NCI-H1417 treated with DMSO at 0.1 percent for 48 hours (cell line): ENCODE measurements at places on chromosomes 2 and 18.

GRCh38 chr18:55651236-55651635 is 63.2 kb upstream of the TCF4 start:
- DNase-seq, result no peak

DNA sequence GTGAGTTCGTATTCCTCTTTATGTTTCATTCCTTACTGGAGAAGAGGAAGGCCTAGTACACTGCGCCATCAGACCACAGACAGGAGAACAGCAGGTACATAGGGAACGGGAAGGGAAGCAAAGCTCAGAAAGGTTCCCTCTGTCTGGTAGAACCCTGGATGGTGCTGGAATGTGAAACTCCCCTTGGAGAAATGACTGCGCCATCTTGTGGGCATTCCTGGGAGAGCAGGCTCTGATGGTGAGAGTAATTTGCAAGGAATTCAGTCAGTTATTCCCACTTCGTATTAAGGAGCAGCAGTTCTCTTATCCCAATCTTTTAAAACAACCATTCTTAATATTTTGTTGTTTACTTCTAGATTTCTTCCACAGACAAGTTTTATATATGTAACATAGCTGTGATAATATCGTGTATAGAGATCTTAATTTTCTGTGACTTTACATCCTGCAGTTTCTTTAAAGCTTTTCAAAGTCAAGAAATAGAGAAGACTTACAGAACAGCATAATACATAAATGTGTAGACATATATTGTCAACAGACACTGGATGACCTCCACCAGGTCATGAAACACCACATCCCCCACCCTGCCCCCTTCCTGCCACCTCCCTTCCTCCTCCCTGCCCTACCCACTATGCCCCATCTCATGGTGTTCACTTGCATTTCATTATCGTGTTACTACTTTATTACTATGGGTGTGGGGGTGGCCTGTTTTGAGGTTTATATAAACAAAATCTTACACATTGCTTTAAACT is 83.9 kb downstream of the ARHGEF4 start:
- peak; percentile 17 for DNase-seq

GRCh38 chr18:8208716-8209115 is 400.5 kb upstream of the RAB12 start:
- no peak for DNase-seq

DNA sequence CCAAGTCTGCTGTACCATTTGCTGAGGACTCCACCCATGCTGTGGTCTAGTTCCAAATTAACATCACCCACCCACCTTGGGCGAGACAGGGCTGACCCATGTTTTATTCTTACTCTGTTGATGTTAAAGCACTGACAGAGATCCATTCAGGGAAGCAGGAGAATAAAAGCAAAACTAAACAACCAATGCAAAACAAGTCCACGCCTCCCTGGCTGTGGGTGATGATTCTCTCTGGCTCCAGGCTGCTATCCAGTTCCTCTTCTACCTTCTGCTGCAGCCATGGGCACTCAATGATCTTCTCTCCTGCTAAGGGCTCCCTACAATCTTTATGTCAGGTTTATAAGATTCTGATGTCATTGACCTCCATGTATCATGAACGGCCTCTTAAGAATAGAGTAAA is 786.6 kb upstream of the ID2 start:
- no peak for DNase-seq

GRCh38 chr2:181164699-181165098 is 184.3 kb downstream of the UBE2E3 start:
- no peak for DNase-seq

- DNase-seq, result no peak
Measured at GRCh38 chr2:231159306-231159705, 34.5 kb upstream of the HTR2B start.

DNA sequence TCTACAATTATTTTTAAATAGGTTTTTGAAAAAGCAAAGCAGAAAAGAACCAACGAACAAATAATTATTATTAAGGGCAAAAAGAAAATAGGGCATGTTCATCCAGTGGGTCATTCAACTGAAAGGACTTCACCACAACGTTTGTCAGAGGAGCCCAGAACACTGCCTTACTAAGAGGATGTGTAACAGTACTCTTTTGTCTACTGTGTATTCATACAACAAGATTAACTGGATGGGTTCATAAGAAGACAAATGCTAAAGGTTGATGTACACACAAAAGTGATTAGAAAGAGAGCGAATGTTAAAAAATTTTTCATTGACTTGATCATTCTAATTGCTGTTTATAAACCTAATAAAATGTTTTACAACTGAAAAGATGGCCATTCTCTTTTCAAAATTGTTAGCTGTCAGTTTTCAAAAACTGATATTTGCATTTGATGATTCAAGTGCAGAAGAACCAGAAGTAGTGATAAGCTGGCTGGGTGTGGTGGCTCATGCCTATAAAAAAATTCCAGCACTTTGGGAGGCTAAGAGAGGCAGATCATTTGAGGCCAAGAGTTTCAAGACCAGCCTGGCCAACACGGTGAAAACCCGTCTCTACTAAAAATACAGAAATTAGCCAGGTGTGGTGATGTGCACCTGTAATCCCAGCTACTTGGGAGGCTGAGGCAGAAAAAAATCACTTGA is 33.1 kb downstream of the MGAT4A start:
- DNase-seq, result no peak

DNA sequence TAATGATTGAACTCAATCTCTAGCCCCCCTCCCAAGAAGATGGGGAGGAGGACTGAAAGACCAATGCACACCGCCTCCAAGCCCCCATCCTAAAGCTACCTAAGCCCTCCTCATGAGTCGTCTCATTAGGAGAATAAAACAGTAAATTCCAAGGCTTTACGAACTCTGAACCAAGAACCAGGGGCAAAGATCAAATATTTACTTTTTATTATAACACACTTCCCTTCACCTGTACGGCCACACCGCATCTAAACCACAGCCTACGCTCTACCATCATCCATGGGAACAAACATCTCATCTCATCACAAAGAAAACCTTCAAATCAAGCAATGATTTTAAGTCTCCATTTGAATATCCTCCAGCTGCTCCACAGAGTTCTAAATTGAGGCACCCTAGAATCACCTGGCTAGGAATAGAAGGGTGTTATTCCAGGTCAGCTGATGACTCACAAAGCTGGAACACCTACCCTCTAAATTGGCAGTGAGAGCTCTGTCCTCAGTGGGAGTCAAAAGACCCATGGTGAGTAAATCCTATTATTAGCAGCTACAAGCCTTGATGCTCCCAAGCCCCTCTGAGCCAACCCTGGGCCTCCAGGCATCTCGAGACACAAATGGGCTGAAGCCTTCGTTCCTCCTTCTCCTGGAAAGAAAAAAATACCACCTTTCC is 45.6 kb upstream of the BZW1 start:
- DNase-seq, result no peak

DNA sequence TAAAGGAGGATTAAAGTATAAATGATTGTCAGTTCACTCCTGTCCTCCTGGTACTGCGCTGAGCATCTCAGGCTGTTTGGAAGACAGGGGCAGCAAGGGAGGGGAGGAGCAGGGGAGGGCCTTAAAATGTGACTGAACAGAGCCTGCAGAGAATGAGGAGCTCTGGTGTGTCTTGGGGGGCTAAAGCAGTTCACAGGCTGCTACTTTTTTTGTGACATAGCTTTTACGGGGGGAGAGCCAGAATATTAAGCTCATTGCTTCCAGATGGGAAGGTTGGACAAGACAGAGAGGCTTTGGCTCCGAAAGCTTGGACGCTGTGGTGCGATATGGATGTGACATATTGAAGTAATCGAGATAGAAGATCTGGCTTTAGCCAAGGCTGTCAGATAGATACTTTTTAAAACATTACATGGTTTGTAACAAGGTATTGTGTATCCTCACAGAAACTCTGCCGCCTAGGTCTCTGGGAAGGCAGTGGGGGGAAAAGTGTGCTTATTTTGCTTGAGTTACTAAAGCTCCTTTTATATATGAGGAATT is 40.5 kb downstream of the RDH14 start:
- DNase-seq, result no peak

DNA sequence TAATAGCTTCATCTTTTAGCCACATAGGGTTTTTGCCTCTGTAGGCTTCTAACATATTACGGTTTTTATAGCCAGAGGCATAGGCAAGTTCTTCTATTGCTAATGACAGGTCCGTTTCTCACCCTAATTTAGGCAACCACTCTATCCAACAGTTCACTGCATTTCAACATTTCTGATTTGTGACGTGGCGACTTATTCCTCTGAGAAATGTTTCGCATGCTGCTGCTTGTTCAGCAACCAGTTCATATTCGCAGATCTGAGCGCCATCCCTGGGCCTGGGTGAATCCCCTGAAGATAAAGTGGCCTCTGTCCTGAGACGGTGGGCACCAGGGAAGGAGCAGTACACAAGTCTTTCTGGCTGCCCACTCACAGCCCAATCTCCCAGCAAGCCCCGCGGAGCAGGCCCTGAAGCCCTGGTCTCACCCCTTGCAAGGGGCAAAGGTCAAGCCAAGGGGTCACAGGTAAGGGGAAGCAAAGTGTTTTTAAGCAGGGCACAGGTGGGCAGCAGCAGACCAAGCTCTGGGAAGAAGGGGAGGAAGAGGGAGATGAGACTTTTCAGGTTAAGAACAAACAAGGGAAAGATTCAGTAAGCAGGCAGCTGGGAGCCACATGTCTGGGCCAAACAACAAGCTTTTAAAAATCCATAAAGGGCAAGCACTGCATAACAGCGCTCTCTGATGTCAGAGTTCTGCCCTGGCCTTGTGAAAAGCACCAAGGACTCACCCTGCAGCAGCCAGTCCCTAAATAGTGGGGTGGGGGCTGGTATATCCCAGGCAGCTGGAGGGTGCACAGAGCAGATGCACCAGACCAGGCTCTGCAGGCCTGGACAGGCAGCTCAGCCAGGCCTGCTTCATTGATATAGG is 10.8 kb upstream of the COX7A2L start:
- no peak for DNase-seq

GRCh38 chr18:11268741-11269233 is 119.4 kb upstream of the PIEZO2 start:
- no peak for DNase-seq

DNA sequence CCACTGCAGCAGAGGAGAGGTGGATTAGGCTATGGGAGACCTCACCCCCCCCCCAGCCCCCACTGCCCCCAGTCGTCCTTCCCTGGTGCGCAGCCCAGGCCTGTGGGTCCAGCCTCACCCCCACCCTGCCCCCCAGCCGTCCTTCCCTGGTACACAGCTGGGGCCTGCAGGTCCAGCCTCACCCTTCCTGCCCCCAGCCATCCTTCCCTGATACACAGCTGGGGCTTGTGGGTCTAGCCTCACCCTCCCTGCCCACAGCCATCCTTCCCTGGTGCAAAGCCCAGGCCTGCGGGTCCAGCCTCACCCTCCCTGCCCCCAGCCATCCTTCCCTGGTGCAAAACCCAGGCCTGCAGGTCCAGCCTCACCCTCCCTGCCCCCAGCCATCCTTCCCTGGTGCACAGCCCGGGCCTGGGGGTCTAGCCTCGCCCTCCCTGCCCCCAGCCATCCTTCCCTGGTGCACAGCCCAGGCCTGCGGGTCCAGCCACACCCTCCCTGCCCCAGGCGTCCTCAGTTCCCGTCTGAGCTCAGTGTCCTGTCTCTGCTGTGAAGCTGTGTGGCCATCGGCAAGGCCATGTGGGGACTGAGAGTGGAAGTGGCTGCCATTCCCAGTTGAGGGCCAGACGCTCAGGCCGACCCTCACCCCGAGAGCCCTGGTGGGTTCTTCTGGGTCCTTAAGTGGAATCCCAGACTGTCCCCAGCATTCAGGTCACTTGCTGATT is 86.8 kb upstream of the SNTG2 start:
- no peak for DNase-seq

DNA sequence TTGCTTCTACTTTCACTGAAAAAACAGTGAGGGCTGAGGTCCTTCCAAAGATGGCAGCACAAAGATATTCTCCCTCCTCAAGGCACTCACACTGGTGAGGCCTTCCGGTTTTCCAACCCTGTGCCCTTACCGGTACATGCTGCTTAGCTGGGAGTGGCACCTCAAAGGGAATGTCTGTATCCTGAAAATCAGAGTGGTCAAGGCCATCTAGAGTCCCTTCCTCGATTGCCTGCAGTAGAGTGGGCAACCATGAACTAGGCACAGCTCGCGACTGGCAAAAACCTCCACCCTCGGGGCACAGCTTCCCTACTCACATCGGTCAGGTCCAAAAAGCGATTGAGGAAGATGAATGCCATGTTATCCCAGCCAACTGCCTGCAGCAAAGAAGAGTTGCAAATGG is 3.4 kb downstream of the KRTCAP3 start:
- DNase-seq, result no peak

- peak; percentile 33 for DNase-seq
Measured at GRCh38 chr18:26956863-26957262, 91.4 kb upstream of the AQP4 start.

DNA sequence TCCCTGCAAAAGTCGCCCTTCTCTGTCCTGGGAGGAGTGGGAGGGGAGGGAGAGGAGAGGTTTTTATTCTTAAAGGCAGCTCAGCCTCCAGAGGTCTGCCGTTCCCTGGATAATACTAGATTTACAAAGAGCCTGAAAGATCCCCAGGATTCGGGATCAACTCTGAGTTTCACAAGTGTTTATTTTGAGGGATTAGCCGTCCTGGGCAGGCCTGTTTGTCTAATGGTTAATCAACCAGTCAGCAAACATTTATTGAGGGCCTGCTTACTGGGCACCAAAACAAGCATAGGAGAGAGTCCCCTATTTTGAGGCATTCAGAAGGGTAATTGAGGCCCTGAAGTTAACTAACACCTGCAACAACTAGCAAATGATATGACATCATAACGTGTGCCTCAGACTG is 152.6 kb upstream of the SLC1A4 start:
- no peak for DNase-seq

- no peak for DNase-seq
Measured at GRCh38 chr2:135818937-135819610, 17.9 kb downstream of the LCT start.

DNA sequence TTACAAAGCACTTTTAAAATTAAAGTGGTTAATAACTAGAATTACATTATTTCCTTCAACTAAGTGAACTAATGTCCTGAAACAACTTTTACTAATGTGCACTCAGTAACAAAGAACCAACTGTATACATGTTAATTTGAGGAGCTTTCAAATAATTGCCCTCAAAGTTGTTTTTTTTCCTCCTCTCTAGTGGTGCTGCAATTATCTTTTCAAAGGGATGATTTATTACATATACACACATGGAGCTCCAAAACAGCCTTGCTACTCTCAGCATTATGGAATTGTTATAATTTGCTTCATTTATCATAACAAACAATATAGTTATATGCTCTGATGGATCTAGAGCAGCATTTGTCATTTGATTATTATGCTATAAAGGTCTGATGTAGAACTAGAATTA is 246.3 kb upstream of the RASGRP3 start:
- DNase-seq, result peak; percentile 96

DNA sequence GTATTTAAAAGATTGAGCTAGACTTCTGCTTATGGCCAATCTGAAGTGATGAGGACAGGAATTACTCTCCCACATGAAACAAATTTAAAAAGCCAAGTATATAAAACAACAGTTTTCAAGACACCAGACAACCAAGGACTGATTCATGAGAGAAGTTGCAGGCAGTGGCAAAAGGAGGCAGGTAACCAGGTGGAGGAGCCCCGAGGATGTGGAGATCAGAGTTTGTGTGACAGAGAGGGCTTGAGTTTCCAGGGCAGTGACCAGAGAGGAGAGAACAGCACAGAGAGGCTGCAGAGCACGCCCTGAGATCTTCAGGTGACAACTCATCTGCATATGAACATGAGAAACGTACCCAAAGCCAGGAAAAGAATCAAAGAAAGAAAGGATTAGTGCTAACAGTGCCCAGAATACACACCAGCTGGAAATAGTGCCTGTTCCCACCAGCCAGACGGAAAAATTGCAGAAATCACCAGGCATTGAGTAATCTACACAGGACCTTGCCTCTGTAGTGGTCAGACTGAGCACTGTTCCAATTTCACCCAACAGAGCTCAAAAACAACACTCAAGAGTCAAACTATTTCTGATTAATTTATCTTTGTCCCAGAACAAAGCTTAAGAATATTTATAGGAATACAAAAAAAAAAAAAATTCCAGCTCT is 173.1 kb downstream of the SEPTIN10 start:
- no peak for DNase-seq
